Aorta (tissue), 5 donors: ENCODE measurements at places on chromosomes 13 and 19.

- H3K4me3 ChIP-seq = no peak overlapping the region
- H3K4me1 ChIP-seq = no peaks in the 10 kb centered on the region
- DNase-seq = no peak
- H3K27ac ChIP-seq = no peak overlapping the region
- no peaks in the 10 kb centered on the region for H3K27me3 ChIP-seq
Measured at GRCh38 chr13:48066310-48066989, 28.5 kb downstream of the MED4 start.

DNA sequence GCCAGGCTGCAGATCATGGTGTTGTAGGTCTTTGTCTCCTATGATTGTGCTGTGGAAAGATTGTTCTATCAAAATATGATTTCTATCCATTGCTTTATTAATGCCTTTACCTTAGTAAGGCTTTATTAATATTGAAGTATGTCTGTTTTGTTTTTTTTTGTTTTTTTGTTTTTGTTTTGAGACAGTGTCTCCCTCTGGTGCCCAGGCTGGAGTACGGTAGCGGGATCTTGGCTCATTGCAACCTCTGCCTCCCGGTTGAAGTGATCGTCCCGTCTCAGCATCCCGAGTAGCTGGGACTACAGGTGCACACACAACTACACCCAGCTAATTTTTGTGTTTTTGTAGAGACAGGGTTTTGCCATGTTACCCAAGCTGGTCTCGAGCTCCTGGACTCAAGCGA lies 7.7 kb downstream of the IRGC start:
- H3K4me1 ChIP-seq = no peaks in the 10 kb centered on the region
- H3K36me3 ChIP-seq = no peaks in the 10 kb centered on the region
- H3K27me3 ChIP-seq = no peaks in the 10 kb centered on the region
- H3K27ac ChIP-seq = no peak overlapping the region
- DNase-seq = no peak
- no peak overlapping the region for H3K4me3 ChIP-seq

DNA sequence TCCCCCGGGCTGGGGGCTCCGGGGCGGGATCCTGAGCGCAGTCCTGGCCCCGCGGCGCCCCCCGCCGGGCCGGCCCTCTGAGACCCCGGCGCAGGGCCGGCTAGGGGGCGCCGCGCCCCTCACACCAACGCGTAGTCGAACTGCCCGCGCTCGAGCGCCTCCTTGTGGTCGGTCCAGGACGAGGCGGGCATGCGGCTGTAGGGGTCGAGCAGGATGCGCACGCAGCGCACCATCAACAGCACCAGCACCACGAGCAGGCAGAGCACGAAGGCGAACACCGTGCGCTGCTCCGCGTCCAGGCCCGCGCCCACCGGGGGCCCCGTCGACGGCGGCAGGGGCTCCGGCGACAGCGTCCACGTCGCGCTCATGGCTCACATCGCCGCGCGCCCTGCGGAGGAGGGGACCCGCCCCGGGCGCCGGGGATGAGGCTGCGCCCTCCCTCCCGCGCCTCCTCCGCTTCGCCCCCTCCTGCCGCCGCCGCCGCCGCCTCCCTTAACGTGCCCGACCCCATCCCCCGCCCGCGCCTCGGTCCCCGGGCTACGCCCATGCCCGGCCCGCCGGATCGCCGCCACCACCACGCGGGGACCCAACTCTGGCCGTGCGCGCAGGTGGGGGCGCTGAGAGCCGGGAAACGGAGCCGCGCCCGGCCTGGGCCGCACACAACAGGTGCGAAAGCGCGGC lies 624 bp downstream of the CTXN1 start:
- H3K4me3 ChIP-seq = peak overlapping the region; percentile 29
- no peaks in the 10 kb centered on the region for H3K27me3 ChIP-seq
- DNase-seq = peak; percentile 93
- no peaks in the 10 kb centered on the region for H3K4me1 ChIP-seq
- no peaks in the 10 kb centered on the region for H3K36me3 ChIP-seq

GRCh38 chr13:44435919-44436510 lies 62.4 kb downstream of the SERP2 start:
- DNase-seq = no peak
- peak overlapping the region; percentile 77 for H3K27ac ChIP-seq
- H3K36me3 ChIP-seq = no peaks in the 10 kb centered on the region
- no peaks in the 10 kb centered on the region for H3K27me3 ChIP-seq
- peak overlapping the region; percentile 84 for H3K4me3 ChIP-seq

DNA sequence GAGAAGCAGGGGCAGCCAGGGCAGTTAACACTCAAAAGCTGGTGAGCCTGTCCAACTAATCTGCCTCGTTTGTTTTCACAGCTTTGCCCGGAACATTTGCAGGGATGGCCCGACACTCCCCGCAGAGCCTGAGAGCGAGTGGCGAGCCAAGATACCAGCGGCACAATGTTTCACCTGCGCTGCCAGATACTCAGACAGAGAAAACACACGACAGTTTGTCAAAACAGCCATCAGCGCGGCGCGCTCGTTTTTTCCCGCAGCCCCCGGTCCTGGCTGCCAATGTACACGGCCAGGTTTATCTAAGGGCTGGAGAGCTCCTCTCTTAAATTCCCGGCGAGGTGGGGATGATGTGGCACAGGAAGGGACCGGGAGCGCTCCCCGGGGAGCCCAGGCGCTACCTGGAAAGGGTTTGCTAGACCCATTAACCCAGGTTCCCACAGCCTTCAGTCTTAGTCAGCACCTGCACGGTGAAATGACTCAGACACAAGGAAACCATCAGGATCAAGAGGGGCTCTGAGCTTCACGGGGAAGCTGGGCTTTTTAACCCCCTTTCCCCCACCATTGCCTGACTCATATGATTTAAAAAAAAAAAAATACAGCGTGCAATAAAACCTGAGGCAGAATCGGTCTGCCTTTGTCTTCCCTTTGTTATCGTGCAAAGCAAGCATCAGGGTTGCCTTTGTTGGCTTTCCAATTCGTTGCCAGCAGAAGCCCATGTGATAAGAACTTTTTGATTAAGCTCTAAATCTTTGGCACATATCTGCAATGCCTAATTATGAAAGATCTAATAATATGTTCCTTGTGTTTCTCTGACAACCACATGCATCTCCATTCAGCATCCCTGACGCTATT lies 186.2 kb downstream of the EFNB2 start:
- no peaks in the 10 kb centered on the region for H3K36me3 ChIP-seq
- H3K27ac ChIP-seq = no peak overlapping the region
- peak overlapping the region; percentile 16 for H3K4me3 ChIP-seq
- H3K4me1 ChIP-seq = no peaks in the 10 kb centered on the region

DNA sequence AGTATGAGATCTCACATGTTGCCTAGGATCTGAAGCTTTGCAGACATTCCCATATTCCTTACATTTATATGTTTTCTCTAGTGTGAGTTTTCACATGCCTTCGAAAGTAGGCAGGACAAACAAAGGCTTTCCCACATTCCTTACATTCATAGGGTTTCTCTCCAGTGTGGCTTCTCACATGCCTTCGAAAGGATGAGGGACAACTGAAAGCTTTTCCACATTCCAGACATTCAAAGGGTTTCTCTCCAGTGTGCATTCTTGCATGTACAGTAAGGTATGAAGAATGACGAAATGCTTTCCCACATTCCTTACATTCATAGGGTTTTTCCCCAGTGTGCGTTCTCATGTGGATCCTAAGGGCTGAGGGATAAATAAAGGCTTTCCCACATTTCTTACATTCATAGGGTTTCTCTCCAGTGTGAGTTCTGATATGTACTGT lies 14.2 kb downstream of the ZNF699 start:
- no peak for DNase-seq
- no peak overlapping the region for H3K4me3 ChIP-seq
- H3K27me3 ChIP-seq = no peaks in the 10 kb centered on the region
- no peaks in the 10 kb centered on the region for H3K4me1 ChIP-seq
- peaks cover 46% of the 10 kb centered on the region for H3K36me3 ChIP-seq

DNA sequence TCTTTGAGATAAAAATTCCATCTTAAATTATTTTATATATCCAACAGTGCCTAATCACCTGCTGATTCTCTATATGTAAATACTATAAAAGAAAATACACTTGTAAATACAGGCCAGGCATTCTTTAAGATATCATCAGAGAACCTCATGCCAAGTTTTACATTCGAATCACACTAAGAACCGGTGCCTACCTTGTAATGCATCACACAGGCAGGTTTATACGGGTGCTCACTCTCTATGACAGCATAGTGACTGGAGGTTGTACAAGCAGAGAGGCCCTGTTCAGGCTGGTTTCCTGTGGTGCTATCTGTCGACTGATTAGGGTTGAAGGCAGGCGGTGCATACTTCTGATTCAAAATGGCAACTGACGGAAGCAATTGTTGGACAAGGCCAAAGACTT lies 141.3 kb upstream of the FBXL3 start:
- H3K36me3 ChIP-seq = no peaks in the 10 kb centered on the region
- no peak for DNase-seq
- no peak overlapping the region for H3K4me3 ChIP-seq
- no peak overlapping the region for H3K27ac ChIP-seq
- no peaks in the 10 kb centered on the region for H3K27me3 ChIP-seq
- H3K4me1 ChIP-seq = no peaks in the 10 kb centered on the region

DNA sequence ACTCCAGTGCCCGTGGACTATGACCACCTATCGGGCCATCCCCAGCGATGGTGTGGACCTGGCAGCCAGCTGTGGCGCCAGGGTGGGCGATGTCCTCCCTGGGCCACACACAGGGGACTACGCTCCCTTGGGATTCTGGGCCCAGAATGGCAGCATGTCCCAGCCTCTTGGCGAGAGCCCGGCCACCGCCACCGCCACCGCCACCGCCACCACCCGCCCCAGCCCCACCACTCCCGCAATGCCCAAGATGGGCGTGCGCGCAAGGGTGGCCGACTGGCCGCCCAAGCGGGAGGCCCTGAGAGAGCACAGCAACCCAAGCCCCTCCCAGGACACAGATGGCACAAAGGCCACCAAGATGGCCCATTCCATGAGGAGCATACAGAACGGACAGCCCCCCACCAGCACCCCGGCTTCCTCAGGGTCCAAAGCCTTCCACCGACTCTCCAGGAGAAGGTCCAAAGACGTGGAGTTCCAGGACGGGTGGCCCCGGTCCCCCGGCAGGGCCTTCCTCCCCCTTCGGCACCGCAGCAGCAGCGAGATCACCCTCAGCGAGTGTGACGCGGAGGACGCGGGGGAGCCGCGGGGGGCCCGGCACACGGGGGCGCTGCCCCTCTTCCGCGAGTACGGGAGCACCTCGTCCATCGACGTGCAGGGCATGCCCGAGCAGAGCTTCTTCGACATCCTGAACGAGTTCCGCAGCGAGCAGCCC lies 142.3 kb downstream of the DPF1 start:
- H3K4me1 ChIP-seq = no peaks in the 10 kb centered on the region
- no peaks in the 10 kb centered on the region for H3K27me3 ChIP-seq
- no peak for DNase-seq
- no peak overlapping the region for H3K27ac ChIP-seq

GRCh38 chr13:30334663-30335386 lies 27.5 kb upstream of the KATNAL1 start:
- H3K36me3 ChIP-seq = no peaks in the 10 kb centered on the region
- no peak overlapping the region for H3K27ac ChIP-seq
- DNase-seq = no peak
- H3K27me3 ChIP-seq = no peaks in the 10 kb centered on the region
- no peaks in the 10 kb centered on the region for H3K4me1 ChIP-seq
- no peak overlapping the region for H3K4me3 ChIP-seq

DNA sequence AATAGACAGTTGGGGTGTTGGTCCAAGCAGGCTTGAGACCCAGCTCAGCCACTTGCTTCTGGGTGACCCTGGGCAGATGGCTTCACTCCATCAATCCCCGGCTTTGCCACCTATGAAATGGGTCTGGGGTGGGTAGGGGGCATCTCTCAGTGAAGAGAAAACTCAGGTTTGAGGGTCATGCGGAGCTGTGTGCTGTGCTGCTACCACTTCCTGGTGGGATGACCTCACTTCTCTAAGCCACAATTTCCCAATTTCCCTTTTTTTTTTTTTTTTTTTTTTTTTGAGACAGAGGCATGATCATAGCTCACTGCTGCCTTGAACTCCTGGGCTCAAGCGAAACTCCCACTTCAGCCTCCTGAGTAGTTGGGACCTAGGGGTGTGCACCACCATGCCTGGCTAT lies 4.6 kb upstream of the PLAUR start:
- no peaks in the 10 kb centered on the region for H3K36me3 ChIP-seq
- no peak overlapping the region for H3K4me3 ChIP-seq
- H3K27me3 ChIP-seq = no peaks in the 10 kb centered on the region
- no peaks in the 10 kb centered on the region for H3K4me1 ChIP-seq
